ENCODE measurements at places on chromosomes 2 and 18. TPM values are rescaled to one million over a fixed set of nuclear protein-coding genes. Genes with fewer than 3 reads are reported as not detected.

DNA sequence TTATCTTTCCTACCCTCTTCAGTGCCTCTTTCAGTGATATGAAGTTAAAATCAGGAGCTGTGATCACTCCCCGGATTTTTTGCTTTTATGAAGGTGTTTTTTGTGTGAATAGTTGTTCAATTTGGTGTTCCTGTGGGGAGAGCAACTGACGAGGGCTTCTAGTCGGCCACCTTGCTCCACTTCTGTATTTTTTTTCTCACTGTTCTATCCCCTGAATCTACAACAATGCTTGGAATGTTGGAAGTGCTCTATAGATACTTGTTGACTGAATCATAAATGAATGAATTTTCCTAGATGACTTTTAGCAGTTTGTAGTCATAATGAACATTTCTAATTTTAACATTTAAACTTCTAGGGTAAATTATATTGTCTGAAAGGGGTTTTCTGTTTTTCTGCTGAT, 247.3 kb downstream of the ZNF385B start:
- DNase-seq: no peak

DNA sequence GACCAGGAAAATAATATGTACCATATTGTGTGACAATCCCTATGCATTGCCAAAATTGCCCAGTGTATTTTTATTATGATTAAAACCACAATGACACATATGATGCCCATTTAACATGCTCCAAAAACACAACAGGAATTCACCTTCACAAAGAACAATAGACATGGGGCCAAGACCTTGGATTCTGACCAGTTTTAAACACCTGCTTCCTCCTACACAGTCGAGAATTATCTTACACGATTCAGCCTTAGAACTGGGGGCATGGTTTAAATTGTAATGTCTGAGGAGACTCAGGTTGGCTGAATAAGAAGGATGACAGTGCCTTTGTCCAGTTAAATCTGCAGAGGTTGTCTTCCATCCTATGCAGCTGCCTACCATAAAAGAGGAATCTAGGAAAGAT, 212.7 kb downstream of the PLCL1 start:
- DNase-seq: no peak

Gene LTBP1
- 62.8 TPM for polyA plus RNA-seq

DNA sequence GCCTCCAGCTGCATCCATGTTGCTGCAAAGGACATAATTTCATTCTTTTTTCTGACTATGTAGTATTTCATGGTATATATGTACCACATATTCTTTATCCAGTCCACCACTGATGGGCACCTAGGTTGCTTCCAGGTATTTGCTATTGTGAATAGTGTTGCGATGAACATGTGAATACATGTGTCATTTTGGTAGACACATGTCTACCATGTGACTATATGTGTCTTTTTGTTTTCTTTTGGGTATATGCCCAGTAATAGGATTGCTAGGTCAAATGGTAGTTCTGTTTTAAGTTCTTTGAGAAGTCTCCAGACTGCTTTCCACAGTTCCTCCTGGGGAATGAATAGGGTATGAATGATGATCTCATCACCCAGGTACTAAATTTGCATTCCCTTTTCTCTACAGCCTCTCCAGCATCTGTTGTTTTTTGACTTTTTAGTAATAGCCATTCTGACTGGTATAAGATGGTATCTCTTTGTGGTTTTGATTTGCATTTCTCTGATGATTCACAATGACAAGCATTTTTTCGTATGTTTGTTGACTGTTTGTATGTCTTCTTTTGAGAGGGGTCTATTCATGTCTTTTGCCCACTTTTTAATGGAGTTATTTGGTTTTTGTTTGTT, 35.6 kb upstream of the FEZ2 start:
- DNase-seq: no peak

DNA sequence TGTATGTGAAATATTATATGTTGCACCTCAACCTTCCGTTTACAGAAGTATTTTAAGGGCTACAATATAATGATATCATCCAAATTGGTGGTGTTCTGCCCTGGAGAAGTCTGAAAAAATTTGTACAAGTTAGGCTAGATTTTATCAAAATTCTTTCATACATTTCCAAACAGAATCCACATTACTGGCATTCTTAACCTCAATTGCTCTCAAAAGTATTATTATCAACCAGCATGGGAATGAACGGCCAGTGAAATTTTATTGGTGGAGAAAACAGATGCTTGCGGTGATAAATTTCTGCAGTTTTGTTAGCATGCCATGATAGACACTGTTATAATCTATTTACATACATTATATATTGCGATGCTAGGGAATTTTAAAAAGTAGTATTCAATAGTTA, 88.3 kb upstream of the TFPI start:
- no peak for DNase-seq
